Diencephalon (tissue), 1 donor: ENCODE measurements at places on chromosomes 12 and 14. TPM values are rescaled to one million over a fixed set of nuclear protein-coding genes. Genes with fewer than 3 reads are reported as not detected.

The SOAT2 gene
- total RNA-seq = not detected

The DLK1 gene
- total RNA-seq = 1.4 TPM

The HNRNPA1 gene
- total RNA-seq = 651 TPM

The OVCH1 gene
- 2.1 TPM for total RNA-seq

The AQP2 gene
- not detected for total RNA-seq

The VRTN gene
- total RNA-seq = not detected

The FOXN4 gene
- 0.23 TPM for total RNA-seq

The UNC119B gene
- total RNA-seq = 28.4 TPM
